Mesenchymal stem cell (in vitro differentiated cells and primary cell): ENCODE measurements at places on chromosomes 5 and 9.
A peak's percentile ranks its signal among the peaks of the same experiment; 100 is the strongest.

DNA sequence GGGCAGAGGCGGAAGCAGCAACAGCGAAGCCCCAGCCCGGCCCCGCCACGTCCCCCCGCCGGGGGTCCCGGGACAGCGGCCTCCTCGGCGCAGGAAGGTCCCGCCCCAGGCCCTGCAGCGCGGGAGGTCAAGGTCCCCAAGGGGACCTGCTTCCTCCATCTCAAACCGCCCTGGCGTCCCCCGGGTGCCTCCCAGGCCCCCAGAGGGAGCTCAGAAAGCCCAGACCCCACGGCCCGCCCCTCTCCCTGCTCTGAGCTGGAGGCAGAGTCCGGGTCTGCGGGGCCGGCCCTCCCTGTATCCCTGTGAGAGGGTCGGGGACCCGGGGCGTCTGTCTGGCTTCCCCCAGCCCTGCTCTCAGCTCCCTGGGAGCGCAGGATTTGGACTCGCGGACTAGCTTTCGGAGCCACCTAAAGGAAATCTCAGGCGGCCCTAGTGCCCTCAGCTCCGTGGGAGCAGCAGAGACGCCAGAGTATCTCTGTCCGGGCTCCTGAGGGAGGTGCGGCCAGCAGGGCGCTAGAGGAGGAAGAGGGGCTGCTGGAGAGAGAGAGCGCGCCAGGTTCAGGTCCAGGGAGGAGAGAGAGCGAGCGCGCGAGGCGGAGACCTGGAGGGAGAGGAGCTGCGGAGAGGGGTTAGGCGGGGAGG lies 30.7 kb downstream of the EXOC3 start:
- peak overlapping the region; percentile 76 for H3K4me3 ChIP-seq
- peaks cover 31% of the 10 kb centered on the region for H3K4me1 ChIP-seq
- peaks cover 14% of the 10 kb centered on the region for H3K27me3 ChIP-seq

GRCh38 chr9:78898234-78898633 lies 601.3 kb downstream of the PSAT1 start:
- no peak overlapping the region for H3K4me3 ChIP-seq
- no peaks in the 10 kb centered on the region for H3K36me3 ChIP-seq
- no peak overlapping the region for H3K27ac ChIP-seq
- peaks cover 1% of the 10 kb centered on the region for H3K4me1 ChIP-seq

GRCh38 chr5:59051951-59052350 lies 469.1 kb downstream of the RAB3C start:
- DNase-seq = no peak
- peaks cover 3% of the 10 kb centered on the region for H3K27me3 ChIP-seq
- peaks cover 5% of the 10 kb centered on the region for H3K4me1 ChIP-seq
- no peaks in the 10 kb centered on the region for H3K36me3 ChIP-seq
- no peak overlapping the region for H3K27ac ChIP-seq

DNA sequence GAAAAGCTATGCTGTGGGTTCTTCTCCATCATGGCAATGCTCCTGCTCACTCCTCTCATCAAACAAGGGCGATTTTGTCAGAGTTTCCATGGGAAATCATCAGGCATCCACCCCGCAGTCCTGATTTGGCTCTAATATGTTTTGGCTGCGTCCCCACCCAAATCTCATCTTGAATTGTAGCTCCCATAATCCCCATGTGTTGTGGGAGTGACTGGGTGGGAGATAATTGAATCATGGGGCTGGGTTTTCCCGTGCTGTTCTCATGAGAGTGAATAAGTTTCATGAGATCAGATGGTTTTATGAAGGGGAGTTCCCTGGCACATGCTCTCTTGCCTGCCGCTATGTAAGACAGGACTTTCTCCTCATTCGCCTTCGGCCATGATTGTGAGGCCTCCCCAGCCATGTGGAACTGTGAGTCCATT lies 163.8 kb downstream of the GADD45G start:
- no peaks in the 10 kb centered on the region for H3K36me3 ChIP-seq
- no peak overlapping the region for H3K27ac ChIP-seq
- DNase-seq = no peak
- peaks cover 5% of the 10 kb centered on the region for H3K27me3 ChIP-seq

DNA sequence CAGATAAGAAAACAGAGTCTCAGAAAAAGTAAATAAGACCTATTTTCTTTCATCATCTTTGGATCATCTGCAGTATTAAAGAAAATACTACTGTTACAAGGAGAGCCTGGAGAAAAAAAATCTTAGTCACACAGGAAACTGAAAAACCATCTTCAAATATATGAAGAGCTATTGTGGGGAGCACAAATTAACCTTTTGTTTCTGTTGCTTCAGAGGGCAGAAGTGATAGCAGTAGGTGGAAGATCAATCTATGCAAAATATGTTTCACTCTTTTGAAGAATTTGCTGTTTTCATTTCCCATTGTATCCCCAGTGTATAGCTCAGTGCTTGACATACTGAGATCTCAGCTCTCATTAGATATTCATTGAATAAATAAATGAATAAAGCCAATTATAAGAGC lies 13.1 kb upstream of the CEMIP2 start:
- H3K36me3 ChIP-seq = no peaks in the 10 kb centered on the region
- H3K27ac ChIP-seq = no peak overlapping the region
- H3K4me3 ChIP-seq = no peak overlapping the region
- no peak for DNase-seq
- peaks cover 5% of the 10 kb centered on the region for H3K4me1 ChIP-seq
- H3K27me3 ChIP-seq = no peaks in the 10 kb centered on the region

DNA sequence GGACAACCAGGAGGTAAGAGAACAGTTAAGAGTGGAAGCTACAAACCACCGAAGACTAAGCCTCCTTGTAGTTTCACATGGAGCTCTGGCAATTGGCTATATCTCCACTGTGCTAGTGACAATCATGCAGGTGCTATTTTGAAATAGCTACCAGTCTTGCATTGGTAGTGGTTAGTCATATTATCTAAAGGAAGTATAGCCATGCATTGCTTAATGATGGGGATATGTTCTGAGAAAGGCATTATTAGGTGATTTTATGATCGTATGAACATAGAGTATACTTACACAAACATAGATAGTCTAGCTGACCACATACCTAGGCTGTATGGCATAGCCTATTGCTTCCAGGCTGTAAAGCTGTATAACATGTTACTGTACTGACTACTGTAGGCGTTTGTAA lies 28.4 kb downstream of the HSDL2 start:
- no peak for DNase-seq
- no peak overlapping the region for H3K27ac ChIP-seq

GRCh38 chr5:158414333-158414762 lies 555.4 kb upstream of the CLINT1 start:
- H3K4me1 ChIP-seq = peaks cover 4% of the 10 kb centered on the region
- no peak for DNase-seq
- no peak overlapping the region for H3K4me3 ChIP-seq
- peak overlapping the region; percentile 41 for H3K27ac ChIP-seq
- H3K36me3 ChIP-seq = no peaks in the 10 kb centered on the region

DNA sequence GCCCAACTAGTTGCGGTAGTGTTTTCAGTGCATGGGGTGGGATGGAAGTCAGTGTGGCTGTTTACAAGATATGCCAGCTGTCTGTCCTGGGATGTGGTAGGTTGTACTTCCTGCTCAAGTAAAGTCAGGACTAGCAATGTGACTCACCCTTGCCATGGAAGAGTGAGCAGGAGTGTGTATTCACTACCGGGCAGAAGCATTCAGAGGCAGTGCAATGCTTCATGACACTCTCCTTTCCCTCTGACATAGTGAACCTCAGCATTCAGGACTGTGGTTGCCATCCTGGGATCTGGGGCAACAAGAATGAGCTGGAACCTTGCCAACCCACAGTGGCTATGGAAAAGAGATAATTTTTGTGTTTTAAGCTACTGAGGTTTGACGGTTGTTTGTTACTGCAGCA lies 68.9 kb downstream of the BOD1 start:
- H3K36me3 ChIP-seq = no peaks in the 10 kb centered on the region
- H3K27ac ChIP-seq = peak overlapping the region; percentile 70
- H3K27me3 ChIP-seq = no peaks in the 10 kb centered on the region
- H3K4me3 ChIP-seq = no peak overlapping the region
- H3K4me1 ChIP-seq = peaks cover 3% of the 10 kb centered on the region

GRCh38 chr5:33479311-33479710 lies 38.5 kb downstream of the TARS1 start:
- no peaks in the 10 kb centered on the region for H3K27me3 ChIP-seq
- peaks cover 30% of the 10 kb centered on the region for H3K36me3 ChIP-seq
- H3K4me1 ChIP-seq = peaks cover 4% of the 10 kb centered on the region
- H3K27ac ChIP-seq = peak overlapping the region; percentile 80

GRCh38 chr9:98121058-98121457 lies 2.0 kb upstream of the TRIM14 start:
- H3K36me3 ChIP-seq = no peaks in the 10 kb centered on the region
- H3K4me3 ChIP-seq = no peak overlapping the region
- peaks cover 29% of the 10 kb centered on the region for H3K27me3 ChIP-seq
- peaks cover 7% of the 10 kb centered on the region for H3K4me1 ChIP-seq
- DNase-seq = no peak

DNA sequence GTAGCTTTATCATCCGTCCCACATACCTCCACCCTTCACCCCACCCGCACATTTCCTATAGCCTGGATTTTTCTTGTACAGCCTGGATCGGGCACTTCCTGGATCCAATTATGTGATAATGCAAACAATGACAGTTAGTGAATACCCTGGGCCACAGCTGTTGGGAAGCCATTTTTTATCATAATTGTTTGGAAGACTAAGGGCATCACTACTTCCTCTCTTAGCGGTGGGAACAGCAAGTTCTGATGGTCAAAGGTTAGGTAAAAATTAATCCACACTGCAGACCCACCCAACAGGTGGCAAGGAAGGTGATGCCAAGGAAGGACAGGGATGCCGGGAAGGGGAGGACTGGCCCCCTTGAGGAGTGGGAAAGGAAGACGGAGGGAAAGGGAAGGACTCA lies 183.7 kb downstream of the SAXO1 start:
- H3K27ac ChIP-seq = no peak overlapping the region
- H3K4me1 ChIP-seq = no peaks in the 10 kb centered on the region
- no peak for DNase-seq
- no peak overlapping the region for H3K4me3 ChIP-seq
- peaks cover 6% of the 10 kb centered on the region for H3K36me3 ChIP-seq
- H3K27me3 ChIP-seq = no peaks in the 10 kb centered on the region

- H3K27me3 ChIP-seq = no peaks in the 10 kb centered on the region
- H3K36me3 ChIP-seq = no peaks in the 10 kb centered on the region
- H3K4me3 ChIP-seq = no peak overlapping the region
- no peak for DNase-seq
- H3K4me1 ChIP-seq = no peaks in the 10 kb centered on the region
Observed at GRCh38 chr5:5591567-5591966, 169.1 kb downstream of the ICE1 start.

DNA sequence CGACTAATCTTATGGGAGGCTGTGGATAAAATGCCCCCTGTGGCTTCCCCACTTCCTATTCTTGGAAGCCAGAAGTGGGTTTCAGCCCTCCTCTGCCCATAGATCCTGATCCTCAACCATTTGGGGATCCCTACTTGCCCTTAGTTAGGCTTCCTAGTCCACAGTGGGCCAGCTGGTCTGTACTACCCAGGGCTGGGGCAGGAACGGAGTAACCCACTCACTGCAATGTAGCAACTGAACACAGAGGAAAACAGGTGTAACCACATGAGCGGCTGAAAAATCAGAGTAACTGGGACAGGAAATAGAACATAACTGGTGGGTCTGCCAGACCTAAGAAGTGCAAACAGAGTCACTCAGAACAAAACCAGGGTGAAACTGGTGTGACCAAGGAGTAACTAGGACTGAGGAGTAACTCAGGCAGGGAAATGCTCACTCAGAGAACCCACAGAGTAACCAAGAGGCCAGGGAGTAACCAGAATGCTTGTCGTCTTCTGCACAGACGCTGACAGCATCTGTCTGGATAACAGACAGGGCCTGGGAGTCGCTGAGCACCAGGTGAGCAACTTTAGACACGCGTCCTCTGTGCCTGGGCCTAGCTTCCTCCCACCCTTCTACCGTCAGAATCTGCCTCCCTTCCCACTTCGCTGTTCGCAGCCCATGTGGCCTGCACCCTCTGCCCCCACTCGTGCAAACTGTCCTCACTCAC lies 1.0 kb downstream of the AQP3 start:
- H3K36me3 ChIP-seq = no peaks in the 10 kb centered on the region
- H3K4me1 ChIP-seq = peaks cover 24% of the 10 kb centered on the region
- no peak overlapping the region for H3K4me3 ChIP-seq
- no peak overlapping the region for H3K27ac ChIP-seq
- H3K27me3 ChIP-seq = no peaks in the 10 kb centered on the region

GRCh38 chr9:113556877-113557593 lies 93.5 kb downstream of the RGS3 start:
- peak; percentile 78 for DNase-seq
- H3K4me1 ChIP-seq = peaks cover 13% of the 10 kb centered on the region
- H3K36me3 ChIP-seq = no peaks in the 10 kb centered on the region
- no peak overlapping the region for H3K4me3 ChIP-seq
- H3K27ac ChIP-seq = no peak overlapping the region
- no peaks in the 10 kb centered on the region for H3K27me3 ChIP-seq

- H3K4me3 ChIP-seq = peak overlapping the region; percentile 44
- peak; percentile 78 for DNase-seq
- no peak overlapping the region for H3K27ac ChIP-seq
Observed at GRCh38 chr9:129347316-129348120, 169.5 kb upstream of the IER5L start.

- peaks cover 4% of the 10 kb centered on the region for H3K27me3 ChIP-seq
- H3K4me1 ChIP-seq = peaks cover 4% of the 10 kb centered on the region
- H3K27ac ChIP-seq = no peak overlapping the region
- DNase-seq = peak; percentile 82
- H3K4me3 ChIP-seq = no peak overlapping the region
Observed at GRCh38 chr5:149367249-149367971, 9.6 kb downstream of the PCYOX1L start.

DNA sequence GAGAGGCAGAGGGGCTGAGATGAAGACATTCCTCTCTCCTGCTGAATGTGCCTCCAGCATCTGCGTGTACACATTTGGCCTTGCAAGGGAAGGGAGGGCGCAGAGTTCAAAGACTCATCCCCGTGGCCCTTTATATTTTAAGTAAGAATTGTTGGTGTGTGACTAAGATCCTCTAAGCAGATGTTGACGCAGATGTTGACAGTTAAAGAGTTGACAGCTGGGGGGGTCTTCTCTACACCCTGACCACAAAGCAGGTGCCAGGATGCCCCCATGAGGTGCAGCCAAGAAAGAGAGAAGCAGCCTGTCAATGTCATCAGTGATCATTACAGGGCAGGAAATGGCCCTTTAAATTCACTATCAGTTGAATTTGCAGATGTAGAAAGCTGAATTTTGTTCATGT lies 262.9 kb downstream of the IRX1 start:
- H3K36me3 ChIP-seq = no peaks in the 10 kb centered on the region
- H3K4me3 ChIP-seq = no peak overlapping the region
- no peak overlapping the region for H3K27ac ChIP-seq
- H3K4me1 ChIP-seq = no peaks in the 10 kb centered on the region
- H3K27me3 ChIP-seq = no peaks in the 10 kb centered on the region
- DNase-seq = no peak
